Progenitor cell of endocrine pancreas (in vitro differentiated cells): ENCODE measurements at places on chromosomes 2 and 18. TPM values are rescaled to one million over a fixed set of nuclear protein-coding genes. Genes with fewer than 3 reads are reported as not detected.

GRCh38 chr2:179140571-179140970 is 90.6 kb upstream of the CCDC141 start:
- no peak overlapping the region for H3K27ac ChIP-seq
- H3K27me3 ChIP-seq: no peaks in the 10 kb centered on the region
- H3K4me3 ChIP-seq: no peak overlapping the region
- H3K36me3 ChIP-seq: peaks cover 5% of the 10 kb centered on the region
- H3K4me1 ChIP-seq: no peaks in the 10 kb centered on the region

DNA sequence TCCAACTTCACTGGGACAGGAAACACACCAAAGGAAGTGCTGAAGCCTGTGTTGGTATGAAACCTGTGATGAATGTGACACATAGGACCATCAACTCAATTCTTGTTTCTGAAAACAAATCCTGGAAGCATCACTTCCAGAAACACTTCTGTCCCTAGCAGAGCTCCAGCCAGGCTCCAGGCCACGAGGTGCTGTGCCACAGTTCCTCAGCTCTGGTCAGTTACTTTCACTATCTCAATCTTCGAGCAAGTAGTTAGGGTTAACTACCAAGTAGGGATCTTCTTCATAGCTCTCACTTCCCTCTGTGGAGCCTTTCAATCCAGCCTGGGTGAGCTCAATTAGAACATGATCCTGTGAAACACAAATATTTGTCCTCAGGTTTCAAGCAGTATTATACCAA is 3.6 kb upstream of the LCT start:
- no peak overlapping the region for H3K4me3 ChIP-seq
- no peaks in the 10 kb centered on the region for H3K4me1 ChIP-seq
- H3K36me3 ChIP-seq: peaks cover 31% of the 10 kb centered on the region

- H3K27me3 ChIP-seq: no peaks in the 10 kb centered on the region
- H3K4me1 ChIP-seq: no peaks in the 10 kb centered on the region
Measured at GRCh38 chr18:36075862-36076587, 8.7 kb upstream of the RPRD1A start.

DNA sequence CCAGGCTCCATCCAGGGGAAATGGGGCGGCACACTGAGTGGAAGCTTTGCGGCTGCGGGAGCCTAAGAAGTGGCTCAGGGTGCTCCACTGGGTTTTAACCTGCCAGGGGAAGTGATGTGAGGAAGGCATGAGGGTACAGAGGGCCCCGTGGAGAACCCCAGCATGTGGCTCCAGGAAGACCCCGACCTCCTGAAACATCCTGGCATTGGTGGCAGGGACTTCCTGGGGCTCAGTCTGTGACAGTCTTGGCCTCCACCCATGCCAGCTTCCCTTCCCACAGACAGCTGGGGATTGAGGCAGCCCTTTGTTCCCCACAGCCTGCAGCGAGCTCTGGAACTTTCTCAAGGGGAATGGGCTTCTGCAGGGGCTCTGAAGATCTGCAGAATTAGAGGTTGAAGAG is 146.6 kb downstream of the TNS1 start:
- peaks cover 6% of the 10 kb centered on the region for H3K4me1 ChIP-seq
- no peak overlapping the region for H3K27ac ChIP-seq
- no peak for DNase-seq
- peaks cover 6% of the 10 kb centered on the region for H3K27me3 ChIP-seq

DNA sequence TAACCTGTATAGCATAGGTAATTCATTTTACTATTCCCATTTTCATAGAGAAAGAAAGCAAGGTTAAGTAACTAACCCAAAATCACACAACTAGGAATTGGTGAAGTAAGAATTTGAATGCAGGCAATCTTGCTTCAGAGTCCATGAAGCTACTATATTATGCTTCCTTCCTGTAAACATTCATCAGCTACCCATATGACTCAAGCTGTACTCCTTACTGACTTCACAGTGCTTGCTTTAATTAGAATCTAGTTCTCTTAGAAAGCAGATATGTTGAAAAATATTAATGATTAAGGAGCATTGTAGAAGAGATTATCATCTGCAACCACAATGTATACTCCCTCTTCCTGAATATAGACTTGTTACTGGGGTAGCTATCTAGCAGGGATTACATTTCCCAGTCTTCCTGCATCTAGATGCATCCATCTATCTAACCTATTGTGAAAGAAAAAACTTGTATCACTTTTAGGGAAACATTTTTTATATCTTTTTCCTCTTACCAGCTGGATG is 961.6 kb upstream of the CHAC2 start:
- H3K4me3 ChIP-seq: no peak overlapping the region
- H3K36me3 ChIP-seq: no peaks in the 10 kb centered on the region
- no peak overlapping the region for H3K27ac ChIP-seq
- no peaks in the 10 kb centered on the region for H3K4me1 ChIP-seq

GRCh38 chr2:175624785-175625184 is 377.3 kb downstream of the LNPK start:
- H3K4me3 ChIP-seq: no peak overlapping the region
- H3K36me3 ChIP-seq: no peaks in the 10 kb centered on the region
- DNase-seq: no peak
- no peaks in the 10 kb centered on the region for H3K27me3 ChIP-seq
- H3K4me1 ChIP-seq: peaks cover 6% of the 10 kb centered on the region

DNA sequence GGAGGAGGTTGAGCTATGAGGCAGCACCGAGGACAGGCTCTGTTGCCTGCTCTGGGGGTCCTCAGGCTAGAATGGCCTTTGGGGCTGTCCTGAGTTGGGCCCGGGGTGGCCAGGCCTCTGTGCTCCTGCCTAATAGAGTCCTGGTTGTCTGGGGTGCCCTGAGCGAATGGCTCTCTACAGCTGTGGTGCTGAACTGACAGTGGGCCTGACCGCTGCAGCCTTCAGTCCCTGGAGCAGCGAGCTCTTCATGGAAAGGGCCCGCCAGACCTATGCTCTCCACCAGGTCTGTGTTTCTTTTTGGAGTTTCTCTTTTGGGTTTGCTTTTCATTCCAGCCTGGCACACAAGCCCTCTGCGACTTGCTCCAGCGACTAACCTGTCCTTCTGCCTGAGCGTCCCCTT is 679.0 kb upstream of the RAB6C start:
- H3K36me3 ChIP-seq: no peaks in the 10 kb centered on the region
- no peak for DNase-seq
- no peak overlapping the region for H3K27ac ChIP-seq
- peaks cover 12% of the 10 kb centered on the region for H3K27me3 ChIP-seq

DNA sequence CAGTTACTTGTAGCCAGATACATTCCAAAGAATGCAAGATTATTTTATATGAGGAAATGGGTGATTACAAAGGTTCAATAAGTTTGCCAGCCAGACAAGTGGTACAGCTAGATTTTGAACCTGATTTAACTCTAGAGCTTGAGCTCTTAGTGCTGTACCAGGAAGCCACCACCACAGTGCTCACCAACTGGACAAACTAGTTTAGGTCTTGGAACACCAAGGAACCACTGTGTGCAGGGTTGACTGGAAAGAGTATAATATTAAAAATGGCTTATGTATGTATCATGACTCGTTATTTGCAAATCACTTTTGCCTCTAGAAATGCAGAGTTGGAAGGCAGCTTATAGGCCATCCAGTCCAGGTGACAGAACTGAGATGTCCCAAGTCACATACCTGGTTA is 177.2 kb downstream of the TXNL1 start:
- peaks cover 3% of the 10 kb centered on the region for H3K36me3 ChIP-seq
- no peak overlapping the region for H3K27ac ChIP-seq
- H3K4me1 ChIP-seq: peaks cover 3% of the 10 kb centered on the region
- H3K4me3 ChIP-seq: no peak overlapping the region
- no peak for DNase-seq
- H3K27me3 ChIP-seq: peaks cover 2% of the 10 kb centered on the region

DNA sequence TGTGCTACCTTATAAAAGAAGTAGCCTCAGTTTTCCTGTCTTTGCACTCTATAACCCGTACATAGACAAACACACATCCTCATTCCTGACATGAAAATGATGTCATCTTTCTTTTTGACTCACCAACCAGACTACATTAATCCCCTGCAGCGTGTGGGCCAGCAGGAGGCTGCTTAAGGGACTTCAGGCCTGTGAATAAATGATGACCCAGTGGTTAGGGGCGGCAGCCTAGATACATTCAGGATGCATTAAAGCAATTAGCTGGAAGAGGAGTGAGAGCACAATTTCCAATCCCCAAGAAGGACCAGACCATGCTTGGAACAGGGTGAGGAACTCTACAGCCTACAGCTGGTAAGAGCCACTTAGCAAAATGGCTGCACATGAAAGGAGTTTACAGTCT is 57.3 kb upstream of the KLF7 start:
- no peaks in the 10 kb centered on the region for H3K36me3 ChIP-seq
- peaks cover 13% of the 10 kb centered on the region for H3K27me3 ChIP-seq
- no peak overlapping the region for H3K27ac ChIP-seq
- H3K4me3 ChIP-seq: no peak overlapping the region

GRCh38 chr2:173654896-173655265 is 300.2 kb downstream of the CDCA7 start:
- H3K27ac ChIP-seq: no peak overlapping the region
- H3K27me3 ChIP-seq: peaks cover 2% of the 10 kb centered on the region
- H3K36me3 ChIP-seq: no peaks in the 10 kb centered on the region
- no peak for DNase-seq
- H3K4me3 ChIP-seq: no peak overlapping the region

DNA sequence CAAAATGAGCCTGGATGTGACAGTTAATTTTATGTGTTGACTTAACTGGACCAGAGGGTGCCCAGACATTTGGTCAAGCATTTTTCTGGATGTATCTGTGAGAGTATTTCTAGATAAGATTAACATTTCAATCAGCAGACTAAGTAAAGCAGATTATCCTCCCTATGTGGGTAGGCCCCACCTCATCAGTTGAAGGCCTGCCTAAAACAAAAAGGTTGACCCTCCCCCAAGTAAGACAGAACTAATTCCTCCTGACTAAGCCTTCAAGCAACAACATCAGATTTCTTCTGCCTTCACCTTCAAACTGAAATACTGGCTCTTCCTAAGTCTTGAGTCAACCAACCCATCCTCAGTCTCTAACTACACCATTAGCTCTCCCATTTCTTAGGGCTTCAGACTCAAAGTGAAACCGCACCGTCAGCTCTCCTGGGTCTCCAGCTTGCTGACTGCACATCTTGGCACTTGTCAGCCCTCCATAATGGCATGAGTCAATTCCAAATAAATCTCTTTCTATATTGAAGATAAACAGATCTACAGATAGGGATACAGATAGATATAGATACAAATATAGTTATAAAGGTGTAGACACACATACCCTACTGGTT is 47.9 kb downstream of the MEMO1 start:
- H3K27ac ChIP-seq: no peak overlapping the region
- peaks cover 8% of the 10 kb centered on the region for H3K4me1 ChIP-seq
- no peaks in the 10 kb centered on the region for H3K27me3 ChIP-seq
- H3K36me3 ChIP-seq: no peaks in the 10 kb centered on the region
- no peak overlapping the region for H3K4me3 ChIP-seq

GRCh38 chr18:23883277-23883790 is 131.2 kb upstream of the TTC39C start:
- DNase-seq: no peak
- peaks cover 5% of the 10 kb centered on the region for H3K27me3 ChIP-seq
- H3K36me3 ChIP-seq: no peaks in the 10 kb centered on the region
- H3K4me3 ChIP-seq: no peak overlapping the region
- H3K27ac ChIP-seq: no peak overlapping the region

- no peaks in the 10 kb centered on the region for H3K4me1 ChIP-seq
- peaks cover 19% of the 10 kb centered on the region for H3K27me3 ChIP-seq
- DNase-seq: no peak
- H3K4me3 ChIP-seq: no peak overlapping the region
Measured at GRCh38 chr2:3007135-3007534, 370.5 kb downstream of the EIPR1 start.

DNA sequence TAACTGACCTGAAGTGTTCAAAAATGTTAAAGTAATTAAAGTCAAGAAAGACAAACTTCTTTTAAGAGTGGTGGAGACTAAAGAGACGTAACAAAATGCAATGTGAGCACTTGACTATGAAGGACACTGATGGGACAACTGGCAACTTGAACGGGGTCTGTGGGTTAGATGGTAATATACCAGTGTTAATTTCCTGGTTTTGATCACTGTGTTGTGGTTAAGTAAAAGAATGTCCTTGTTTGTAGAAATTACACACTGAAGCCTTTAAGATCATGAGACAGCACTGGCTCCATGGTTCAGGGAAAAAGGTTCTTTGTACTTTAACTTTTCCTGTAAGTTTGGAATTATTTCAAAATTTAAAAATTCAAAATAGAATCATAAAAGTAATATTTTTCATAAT is 58.2 kb downstream of the REL start:
- no peak overlapping the region for H3K4me3 ChIP-seq
- no peaks in the 10 kb centered on the region for H3K4me1 ChIP-seq
- H3K27me3 ChIP-seq: no peaks in the 10 kb centered on the region
- DNase-seq: no peak
- peaks cover 3% of the 10 kb centered on the region for H3K36me3 ChIP-seq

GRCh38 chr2:46632349-46632748 is 153.0 kb downstream of the TMEM247 start:
- H3K36me3 ChIP-seq: no peaks in the 10 kb centered on the region
- no peak for DNase-seq
- peaks cover 10% of the 10 kb centered on the region for H3K4me1 ChIP-seq
- H3K27me3 ChIP-seq: no peaks in the 10 kb centered on the region

DNA sequence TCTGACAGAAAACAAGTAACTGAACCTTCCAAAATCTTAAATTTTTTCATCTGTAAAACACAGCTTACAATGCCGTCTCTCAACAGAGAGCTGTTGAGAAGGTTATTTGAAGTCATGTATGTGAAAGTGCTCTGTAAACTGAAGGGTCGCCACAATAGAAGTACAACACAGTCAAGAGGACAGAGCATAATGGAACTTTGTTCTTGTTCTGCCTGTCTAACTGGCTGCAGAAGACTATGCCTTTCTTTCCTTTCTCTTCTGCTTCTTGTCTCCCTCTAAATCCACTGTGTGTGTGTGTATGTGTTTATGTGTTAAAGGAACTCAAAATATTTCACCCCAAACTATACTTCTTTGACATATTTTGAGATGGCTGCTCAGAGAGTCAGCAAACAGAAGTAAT is 365.8 kb upstream of the RND3 start:
- DNase-seq: no peak
- H3K4me3 ChIP-seq: no peak overlapping the region
- no peaks in the 10 kb centered on the region for H3K27me3 ChIP-seq
- peaks cover 22% of the 10 kb centered on the region for H3K4me1 ChIP-seq
- no peak overlapping the region for H3K27ac ChIP-seq

Gene SIX3
- not detected in 2 replicates for total RNA-seq

Gene UGT1A10
- not detected in 2 replicates for total RNA-seq

Gene GALNT1
- total RNA-seq: 92.1 and 92.8 TPM in 2 replicates

Gene LBX2
- 7.3 and 9.3 TPM in 2 replicates for total RNA-seq

Gene NEB
- total RNA-seq: 1.5 and 1.6 TPM in 2 replicates

Gene ALPG
- total RNA-seq: not detected in 2 replicates

Gene KLHL30
- 0.07 and 0.13 TPM in 2 replicates for total RNA-seq

Gene FBXO36
- 3.9 and 4.0 TPM in 2 replicates for total RNA-seq
